ENCODE measurements at places on chromosomes 1 and 21.

DNA sequence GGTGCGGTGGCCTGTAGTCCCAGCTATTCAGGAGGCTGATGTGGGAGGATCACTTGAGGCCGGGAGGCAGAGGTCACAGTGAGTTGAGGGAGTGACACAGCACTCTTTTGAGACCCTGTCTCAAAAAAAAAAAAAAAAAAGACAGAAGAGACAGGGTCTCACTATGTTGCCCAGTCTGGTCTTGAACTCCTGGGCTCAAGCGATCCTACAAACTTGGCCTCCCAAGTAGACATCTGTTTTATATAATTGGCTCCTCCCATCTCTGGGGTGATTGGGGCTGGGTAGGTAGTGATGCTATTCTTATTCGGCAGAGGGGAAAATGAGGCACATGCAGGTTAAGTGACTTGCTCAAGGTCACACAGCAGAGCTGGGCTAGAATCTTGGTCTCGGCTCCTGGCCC lies 23.6 kb upstream of the VPS13D start:
- DNase-seq = no peak

GRCh38 chr1:208641579-208642280 lies 397.5 kb upstream of the PLXNA2 start:
- DNase-seq = no peak

GRCh38 chr1:67847466-67847865 lies 14.2 kb upstream of the GNG12 start:
- DNase-seq = no peak

GRCh38 chr1:91895832-91896556 lies 10.0 kb upstream of the TGFBR3 start:
- no peak for DNase-seq

DNA sequence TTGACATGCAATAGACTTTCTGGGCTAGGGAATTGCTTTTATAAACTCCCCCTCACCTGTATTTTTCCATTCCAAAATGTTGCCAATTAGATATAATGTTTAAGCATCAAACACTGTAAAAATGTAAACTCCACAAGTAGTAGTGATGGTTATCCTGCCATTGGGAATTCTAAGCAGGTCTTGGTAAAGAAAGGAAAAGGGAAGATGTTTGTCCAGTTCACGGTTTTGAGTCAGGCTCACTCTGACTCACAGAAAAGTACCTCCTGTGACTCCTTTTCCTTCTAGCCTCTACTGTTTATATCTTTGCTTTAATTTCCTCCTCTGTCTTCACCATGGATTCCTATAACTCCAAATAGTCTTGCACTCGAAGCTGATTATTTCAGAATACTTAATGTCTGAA lies 19.0 kb upstream of the PTPN14 start:
- DNase-seq = no peak

- DNase-seq = no peak
These were observed 60.9 kb upstream of the S1PR1 start for GRCh38 chr1:101175886-101176285.

- no peak for DNase-seq
These were observed 19.3 kb downstream of the TTC39A start for GRCh38 chr1:51310871-51311613.

GRCh38 chr1:115165776-115166175 lies 76.5 kb upstream of the TSPAN2 start:
- no peak for DNase-seq

DNA sequence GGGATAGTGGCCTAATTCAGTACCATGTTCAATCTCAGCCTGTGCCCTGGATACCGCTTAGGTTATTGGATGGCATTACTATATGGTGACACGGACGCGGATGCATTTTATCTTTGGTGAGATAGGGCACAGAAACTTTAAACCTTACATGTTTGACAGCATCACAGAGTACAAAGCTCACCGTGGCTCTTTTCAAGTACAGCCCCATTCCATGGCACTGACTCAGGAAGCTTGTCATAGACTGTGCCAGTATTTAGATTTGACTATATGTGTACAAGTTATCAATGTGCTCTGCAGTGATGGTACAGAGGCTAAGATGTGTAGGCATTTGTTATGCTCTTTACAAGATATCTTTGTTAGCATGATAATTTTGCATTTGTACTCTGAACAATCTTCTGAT lies 169.0 kb downstream of the RYR2 start:
- no peak for DNase-seq

- no peak for DNase-seq
These were observed at the start of gene CCDC28B for GRCh38 chr1:32200226-32201010. Gene CCDC28B, plus strand, starts transcription at chr1:32200595. Its CDS starts 1,341 bp downstream, at chr1:32201936.

DNA sequence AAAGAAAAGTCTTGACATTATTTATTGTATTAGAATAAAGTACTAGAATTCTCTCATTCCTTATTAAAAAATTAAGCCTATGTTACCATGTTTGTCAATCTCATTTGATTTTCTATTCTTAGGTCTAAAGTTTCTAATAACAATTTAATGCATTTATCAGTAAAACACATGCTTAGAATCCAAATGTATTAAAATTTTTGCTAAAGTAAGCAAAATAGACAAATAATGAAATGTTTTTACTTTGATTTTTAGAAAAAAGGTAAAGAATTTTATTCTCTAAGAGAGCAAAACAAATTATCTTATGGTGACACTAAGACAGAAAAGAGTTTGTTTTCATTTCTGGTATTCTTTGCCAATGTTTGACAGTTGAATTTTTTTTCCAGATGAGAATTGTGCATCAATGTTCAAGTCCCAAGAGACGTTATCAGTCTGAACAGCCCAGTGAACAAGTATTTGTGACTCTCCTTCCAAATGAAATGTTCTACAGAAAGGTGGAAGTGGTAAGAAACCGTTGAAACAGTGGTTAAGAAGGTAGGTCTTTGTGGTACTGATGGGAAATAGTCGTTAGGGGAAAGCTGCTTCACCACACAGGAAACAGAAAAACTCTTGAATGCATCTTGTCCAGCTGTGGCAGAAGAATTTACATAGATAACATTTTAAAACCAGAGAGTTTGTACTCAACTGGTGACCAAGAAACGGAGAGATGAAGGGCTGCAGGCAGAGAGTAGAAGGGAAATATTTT lies 402.5 kb downstream of the PTPRC start:
- no peak for DNase-seq

DNA sequence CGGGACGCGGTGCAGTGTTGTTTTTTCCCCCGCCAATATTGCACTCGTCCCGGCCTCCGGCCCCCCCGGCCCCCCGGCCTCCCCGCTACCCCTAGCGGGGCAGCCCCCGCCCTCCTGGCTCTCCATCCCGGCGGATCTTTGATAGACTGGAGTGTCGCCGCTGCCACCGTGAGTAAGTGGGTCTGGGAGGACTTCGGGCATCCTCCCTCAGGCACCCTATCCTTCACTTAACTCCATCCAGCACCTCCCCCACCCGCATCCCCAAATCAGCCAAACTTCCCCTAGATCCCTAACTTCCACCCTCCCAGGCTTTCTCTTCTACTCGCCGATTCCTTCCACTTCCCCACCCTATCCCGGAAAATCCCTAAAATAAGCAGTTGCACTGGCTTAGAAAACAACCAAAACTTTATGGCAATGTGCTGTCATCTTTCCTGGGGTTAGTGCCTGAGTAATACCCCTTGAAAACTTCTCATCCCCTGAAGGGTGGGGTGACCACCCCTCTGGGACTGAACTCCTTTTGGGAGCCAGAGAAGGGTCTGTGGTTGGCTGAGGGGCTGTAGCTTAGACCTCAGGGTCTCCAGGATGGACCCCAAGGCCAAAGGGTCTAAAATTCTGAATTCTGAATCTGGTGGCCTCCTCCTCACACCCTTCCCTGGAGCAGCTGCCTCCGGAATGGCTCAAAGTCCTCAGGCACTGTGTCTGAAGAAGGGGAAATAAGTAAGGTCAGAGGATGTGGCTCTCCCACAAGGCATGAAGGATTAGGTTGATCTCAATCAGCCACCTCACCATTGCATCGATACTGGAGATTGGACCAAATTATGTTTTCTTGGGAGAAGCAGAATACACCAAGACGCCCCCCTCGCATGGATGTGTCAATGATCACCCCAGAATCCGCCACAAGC lies 12.2 kb downstream of the THBS3 start:
- DNase-seq = no peak

GRCh38 chr1:186479162-186479561 lies 18.2 kb upstream of the PDC start:
- DNase-seq = no peak

DNA sequence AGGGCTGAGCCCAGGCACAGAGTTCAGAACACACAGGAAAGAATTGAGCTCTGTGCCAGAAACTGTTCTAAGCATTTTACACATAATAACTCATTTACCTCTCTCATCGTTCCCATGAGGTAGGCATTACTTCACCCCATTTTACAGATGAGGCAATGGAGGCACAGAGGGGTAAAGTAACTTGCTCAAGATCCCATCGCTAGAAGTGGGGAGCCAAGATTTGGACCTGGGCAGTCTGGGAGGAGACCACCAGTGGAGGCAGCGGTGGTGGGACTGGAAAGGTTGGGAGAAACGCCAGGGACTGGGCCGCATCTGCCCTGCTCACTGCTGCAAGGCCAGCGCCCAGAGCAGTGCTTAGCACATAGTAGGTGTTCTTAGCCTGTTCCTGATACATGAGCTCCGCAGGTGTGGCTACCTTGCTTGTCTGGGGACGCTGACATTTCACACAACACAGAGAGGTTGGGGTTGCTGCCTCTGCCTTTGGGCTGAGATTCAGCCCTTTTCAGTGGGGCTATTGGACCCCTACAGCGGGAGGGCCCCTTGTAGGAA lies 27.8 kb upstream of the EPS8L3 start:
- no peak for DNase-seq

- no peak for DNase-seq
These were observed 142.6 kb downstream of the KAZN start for GRCh38 chr1:14741082-14741481.
